ENCODE measurements at places on chromosomes 2 and 18.

- ATAC-seq: peak; percentile 77
Measured at GRCh38 chr2:109513749-109514588, 99.8 kb downstream of the SEPTIN10 start.

DNA sequence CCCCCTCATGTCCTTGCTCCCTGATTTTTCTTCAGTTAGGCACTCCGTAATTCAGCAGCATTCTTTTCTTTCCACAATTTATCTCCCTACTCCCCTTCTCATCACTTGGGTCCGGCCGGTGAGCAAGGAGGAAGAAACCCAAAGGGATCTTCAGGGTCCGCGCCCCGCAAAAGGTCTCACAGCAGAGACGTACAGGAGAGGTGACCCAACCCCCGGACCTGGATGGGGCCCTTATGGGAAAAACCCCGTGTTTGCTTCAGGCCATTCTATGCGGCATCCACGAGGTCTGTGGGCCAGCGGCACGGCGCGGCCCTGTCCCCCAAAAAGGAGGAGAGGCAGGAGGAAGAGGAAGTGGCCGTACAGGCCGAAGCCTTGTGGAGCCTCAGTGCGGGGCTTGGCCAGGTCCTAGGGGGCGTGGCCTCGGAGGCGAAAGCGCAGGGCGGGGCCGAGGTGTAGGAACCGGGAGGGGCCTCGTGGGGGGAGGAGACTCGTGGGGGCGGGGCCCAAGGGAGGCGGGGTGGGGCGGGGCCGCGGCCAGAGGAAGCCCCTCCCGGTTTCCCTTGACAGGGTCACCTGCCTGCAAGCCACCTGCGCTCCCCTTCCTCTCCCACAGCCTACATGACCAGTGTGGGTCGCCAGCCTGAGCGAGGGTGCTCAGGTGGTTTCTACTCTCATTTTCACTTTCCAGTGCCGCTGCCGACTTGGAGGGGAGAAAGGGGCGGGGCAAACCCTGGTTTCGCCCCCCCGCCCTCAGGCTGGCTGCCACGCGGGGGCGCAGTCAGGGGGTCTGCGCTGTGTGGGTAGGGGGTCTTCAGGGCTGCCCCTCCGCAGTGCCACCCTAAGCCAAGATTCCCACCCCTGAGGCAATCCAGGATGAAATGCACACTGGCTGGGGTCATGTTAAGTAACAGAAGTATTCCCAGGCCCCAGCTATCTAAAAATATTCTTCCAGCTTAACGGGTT, 156.4 kb upstream of the XPO1 start:
- ATAC-seq: peak; percentile 98

DNA sequence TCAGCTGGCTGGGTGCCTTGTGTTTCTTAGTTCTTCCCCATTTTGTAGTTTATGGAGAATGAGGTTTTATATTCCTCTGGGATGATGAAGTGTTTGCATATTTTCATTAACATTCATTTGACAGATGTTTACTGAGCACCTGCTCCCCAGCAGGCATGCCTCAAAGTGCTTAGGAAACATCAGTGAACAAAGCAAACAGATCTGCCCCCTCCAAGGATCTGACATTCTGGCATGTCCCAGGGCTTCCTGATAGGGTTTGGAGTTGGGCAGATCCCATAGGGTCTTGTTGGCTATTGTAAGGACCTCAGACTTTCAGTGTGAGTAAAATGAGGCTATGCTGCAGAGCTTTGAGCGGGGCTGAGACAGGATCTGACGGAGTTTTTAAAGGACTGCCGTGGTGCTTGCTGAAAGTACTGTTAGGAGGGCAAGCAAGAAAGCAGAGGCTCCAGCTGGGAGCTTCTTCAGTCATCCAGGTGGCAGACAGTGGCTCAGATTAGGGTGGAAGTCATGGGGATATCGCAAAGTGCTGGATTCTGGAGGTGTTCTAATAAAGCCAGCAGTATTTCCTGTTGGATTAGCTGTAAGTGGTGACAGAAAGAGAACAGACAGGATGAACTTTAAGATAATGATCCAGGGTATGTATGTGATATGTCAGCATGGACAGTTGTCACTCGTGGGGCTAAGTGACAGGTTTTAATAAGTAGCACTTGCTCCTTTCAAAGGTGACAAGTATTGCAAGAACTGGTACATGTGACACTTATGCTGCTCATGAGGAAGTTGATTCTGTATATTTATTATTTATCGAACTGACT, 11.3 kb upstream of the IAH1 start:
- ATAC-seq: peak; percentile 44

DNA sequence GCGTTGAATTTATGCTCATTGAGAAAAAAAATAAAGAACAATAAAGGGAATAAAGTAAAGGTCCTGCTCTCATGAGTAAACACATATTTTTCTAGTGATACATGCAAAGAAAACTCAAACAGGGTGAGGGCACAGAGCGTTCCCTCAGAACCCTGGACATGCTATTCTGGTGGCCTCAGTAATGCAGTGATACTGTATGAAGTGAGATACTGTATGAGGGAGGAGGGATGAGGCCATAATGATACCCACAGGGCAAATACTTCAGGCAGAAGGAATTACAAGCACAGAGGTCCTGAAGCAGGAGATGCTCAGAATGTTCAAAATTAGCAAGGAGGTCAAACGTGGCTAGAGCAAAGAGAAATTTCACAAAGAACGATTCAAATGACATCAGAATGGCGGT, 28.4 kb upstream of the RNU4ATAC start:
- no peak for ATAC-seq

GRCh38 chr18:69929041-69929774, 18.5 kb downstream of the CD226 start:
- ATAC-seq: no peak

DNA sequence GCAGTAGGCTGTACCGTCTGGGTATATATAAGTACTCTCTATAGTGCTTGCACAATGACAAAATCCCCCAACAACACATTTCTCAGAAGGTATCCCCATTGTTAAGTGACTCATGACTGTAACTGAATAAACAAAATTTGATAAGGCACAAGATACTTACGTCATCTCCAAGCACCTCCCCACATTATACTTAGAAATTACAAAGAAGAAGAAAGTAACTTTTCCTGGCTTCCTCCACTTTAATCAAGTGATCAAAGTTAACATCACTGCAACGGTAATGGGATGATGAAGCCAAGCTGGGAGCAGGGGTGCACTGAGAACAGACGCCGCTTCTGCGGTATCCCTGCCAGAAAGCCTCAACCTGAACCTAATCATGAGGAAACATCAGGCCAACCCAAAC, 9.7 kb downstream of the TNS1 start:
- no peak for ATAC-seq

GRCh38 chr2:186894478-186894877, 45.5 kb upstream of the ZSWIM2 start:
- ATAC-seq: no peak

DNA sequence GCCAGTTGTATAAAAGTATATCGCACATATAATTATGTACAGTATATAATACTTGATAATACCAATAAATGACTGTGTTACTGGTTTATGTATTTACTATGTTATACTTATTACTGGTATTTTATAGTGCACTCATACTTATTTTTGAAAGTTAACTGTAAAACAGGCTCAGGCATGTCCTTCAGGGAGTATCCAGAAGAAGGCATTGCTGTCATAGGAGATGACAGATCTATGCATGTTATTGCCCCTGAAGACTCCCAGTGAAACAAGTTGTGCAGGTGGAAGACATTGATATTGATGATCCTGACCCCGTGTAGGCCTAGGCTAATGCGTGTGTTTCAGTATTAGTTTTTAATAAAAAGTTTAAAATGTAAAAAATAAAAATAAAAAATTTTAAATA, 20.3 kb upstream of the ASXL3 start:
- ATAC-seq: no peak

- ATAC-seq: peak; percentile 20
Measured at GRCh38 chr2:174595116-174595809, 2.3 kb downstream of the WIPF1 start.

- no peak for ATAC-seq
Measured at GRCh38 chr2:168633200-168633599, 169.2 kb upstream of the NOSTRIN start.

GRCh38 chr2:173865971-173866873, 99.0 kb downstream of the SP3 start:
- ATAC-seq: no peak

- ATAC-seq: no peak
Measured at GRCh38 chr2:22807872-22808271, 577.1 kb upstream of the KLHL29 start.

DNA sequence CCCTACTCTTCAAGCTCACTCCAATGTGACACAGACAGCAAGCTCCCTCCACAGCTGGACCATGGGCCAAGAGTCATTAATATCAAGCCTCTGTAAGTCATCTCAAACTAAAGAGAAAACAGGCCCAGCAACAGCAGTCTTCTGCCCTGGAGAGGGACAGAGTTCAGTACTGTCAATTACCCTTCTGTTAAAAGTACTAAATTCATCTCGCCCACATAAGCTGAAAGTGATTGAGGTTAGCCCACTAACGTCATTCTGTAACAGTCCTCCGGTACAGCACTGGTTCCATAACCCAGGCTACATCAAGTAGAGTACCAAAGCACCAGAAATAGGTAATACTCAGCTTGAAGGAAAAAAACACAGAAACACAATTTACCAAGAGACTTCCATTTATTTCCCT, 25.9 kb downstream of the THADA start:
- ATAC-seq: peak; percentile 92

DNA sequence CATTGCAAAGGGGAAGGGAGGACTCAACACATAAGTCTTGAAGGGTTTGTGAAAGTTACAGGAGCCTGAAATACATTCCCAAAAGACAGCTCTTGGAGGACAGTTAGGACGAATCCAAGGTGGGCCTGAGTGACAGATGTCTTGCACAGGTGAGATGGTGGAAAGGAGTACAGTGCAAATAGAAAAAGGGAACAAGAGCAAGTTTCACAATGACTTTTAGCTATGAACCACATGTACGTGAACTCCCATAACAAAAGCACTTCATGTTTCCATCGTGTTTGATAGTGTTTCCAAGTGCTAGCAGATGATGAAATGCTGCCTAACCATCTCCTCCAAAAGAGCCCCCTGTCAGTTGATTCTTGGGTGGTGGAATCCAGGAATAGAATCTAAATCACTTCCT, 1.8 kb downstream of the IL18RAP start:
- peak; percentile 80 for ATAC-seq

GRCh38 chr2:182784058-182784706, 68.1 kb downstream of the DNAJC10 start:
- no peak for ATAC-seq

DNA sequence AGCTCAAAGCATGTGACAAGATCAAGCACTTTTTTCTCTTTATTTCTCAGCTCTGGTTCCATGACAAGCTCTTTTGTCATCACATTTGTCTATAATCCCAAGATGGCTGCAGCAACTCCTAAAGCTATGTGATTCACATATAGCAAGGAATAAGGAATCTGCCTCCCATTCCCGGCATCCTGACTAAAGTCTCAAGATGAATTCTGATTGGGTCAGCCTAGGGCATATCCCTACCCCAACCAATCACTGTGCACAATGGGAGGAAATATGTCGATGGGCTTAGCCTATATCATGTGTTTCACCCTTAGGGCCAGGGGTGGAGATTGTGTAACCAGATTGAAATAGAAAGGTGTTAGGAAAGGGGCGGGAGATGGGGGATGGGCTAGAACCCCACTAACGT, 23.1 kb upstream of the COLEC12 start:
- no peak for ATAC-seq

- ATAC-seq: no peak
Measured at GRCh38 chr2:133673305-133673905, 105.1 kb upstream of the NCKAP5 start.

GRCh38 chr2:206616151-206616550, 26.1 kb upstream of the FAM237A start:
- ATAC-seq: no peak

DNA sequence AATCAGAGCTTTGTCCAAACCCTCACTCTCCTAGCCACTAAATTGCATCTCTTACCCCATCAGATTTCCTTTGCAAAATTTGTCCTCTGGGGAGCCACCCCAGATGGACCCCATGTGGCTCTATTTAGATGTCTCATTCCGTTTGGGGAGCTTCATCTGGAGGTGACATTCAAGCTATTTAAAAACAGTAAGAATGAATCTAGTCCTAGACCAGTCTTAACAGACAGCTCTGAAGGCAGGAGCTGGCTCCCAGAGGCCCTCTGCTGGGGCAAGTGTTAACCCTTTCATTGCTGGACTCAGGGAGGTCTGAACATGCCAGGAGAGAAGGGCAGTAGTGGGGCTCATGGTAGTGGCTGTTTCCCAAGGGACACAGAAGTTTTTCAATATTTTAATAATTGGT, 59.2 kb downstream of the RPL37A start:
- ATAC-seq: no peak
